ENCODE measurements at places on chromosomes 5 and 9. TPM values are rescaled to one million over a fixed set of nuclear protein-coding genes. Genes with fewer than 3 reads are reported as not detected.

PPP2CA gene
- polyA plus RNA-seq: 251 TPM

BARHL1 gene
- polyA plus RNA-seq: not detected

SLC25A48 gene
- polyA plus RNA-seq: 1.0 TPM

PCDHA12 gene
- 12.8 TPM for polyA plus RNA-seq

CDX1 gene
- polyA plus RNA-seq: not detected

SLC4A9 gene
- polyA plus RNA-seq: not detected

PLCXD3 gene
- 6.6 TPM for polyA plus RNA-seq

PRDM12 gene
- 0.17 TPM for polyA plus RNA-seq

TEX48 gene
- not detected for polyA plus RNA-seq

CKS2 gene
- 48.5 TPM for polyA plus RNA-seq

DRD1 gene
- polyA plus RNA-seq: 0.72 TPM

FBXW5 gene
- polyA plus RNA-seq: 148 TPM

GARIN3 gene
- polyA plus RNA-seq: not detected

NUTM2G gene
- 0.18 TPM for polyA plus RNA-seq

UBE2QL1 gene
- polyA plus RNA-seq: 12.9 TPM

IFNA21 gene
- polyA plus RNA-seq: not detected

HTR4 gene
- polyA plus RNA-seq: not detected

STRBP gene
- 63.1 TPM for polyA plus RNA-seq

ARID3C gene
- 2.8 TPM for polyA plus RNA-seq

PIK3R1 gene
- 38.0 TPM for polyA plus RNA-seq

OR1Q1 gene
- not detected for polyA plus RNA-seq

ARHGAP26 gene
- 0.83 TPM for polyA plus RNA-seq

Data from neural cell (in vitro differentiated cells).